ENCODE measurements at places on chromosomes 1 and 21. TPM values are rescaled to one million over a fixed set of nuclear protein-coding genes. Genes with fewer than 3 reads are reported as not detected.
A peak's percentile ranks its signal among the peaks of the same experiment; 100 is the strongest.

DNA sequence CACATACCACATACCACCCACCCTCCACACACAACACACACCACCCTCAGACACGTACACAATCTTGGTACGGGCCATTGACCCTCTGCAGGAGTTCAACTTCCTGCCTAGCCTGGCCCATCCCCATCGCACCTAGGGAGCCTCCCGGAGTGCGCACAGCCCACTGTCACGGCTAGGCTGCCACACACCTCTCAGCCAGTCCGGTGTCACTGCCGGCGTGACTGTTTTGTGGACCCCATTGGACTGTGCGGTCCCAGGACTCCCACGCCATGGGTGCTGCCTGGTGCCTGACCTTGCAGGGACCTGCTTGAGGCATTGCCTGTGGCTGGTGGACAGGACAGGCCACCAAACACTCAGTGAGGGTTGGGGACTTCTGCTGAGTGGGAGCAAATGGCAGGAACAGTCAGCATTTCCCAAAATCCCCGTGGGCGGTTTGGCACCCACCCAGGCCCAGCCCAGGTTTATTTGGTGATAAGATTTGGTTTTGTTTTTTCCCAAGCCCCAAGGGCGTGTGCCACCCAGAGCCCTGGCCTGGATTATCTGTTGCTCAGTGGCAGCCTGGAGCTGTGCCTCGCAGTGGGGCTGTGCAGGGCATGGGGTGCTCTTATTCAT lies 27.7 kb downstream of the RAB7B start:
- H3K4me3 ChIP-seq = no peak overlapping the region
- DNase-seq = no peak
- H3K36me3 ChIP-seq = no peaks in the 10 kb centered on the region
- H3K27me3 ChIP-seq = peaks cover 1% of the 10 kb centered on the region
- no peak overlapping the region for H3K27ac ChIP-seq

DNA sequence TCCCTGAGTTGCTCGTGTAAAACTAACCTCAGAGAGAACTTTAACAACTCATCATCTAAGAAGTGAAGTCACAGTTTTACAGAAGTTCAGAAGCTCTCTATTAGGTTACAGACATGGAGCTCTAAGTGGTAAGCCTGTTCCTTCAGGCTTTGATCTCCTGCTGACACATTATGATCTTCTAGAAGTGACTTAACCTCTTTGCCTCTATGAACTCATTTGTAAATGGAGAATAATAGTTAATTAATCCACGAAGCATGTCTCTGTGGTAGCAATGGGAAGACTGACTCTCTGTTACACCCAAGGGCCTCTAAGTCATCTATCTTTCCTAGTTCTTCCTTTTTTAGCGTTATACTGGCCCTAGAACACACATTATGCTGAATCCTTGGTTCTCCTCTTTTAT lies 157.9 kb upstream of the NRIP1 start:
- H3K27ac ChIP-seq = no peak overlapping the region
- no peak overlapping the region for H3K4me3 ChIP-seq
- no peak for DNase-seq
- H3K4me1 ChIP-seq = peaks cover 2% of the 10 kb centered on the region
- peaks cover 1% of the 10 kb centered on the region for H3K27me3 ChIP-seq

- H3K27ac ChIP-seq = no peak overlapping the region
- no peaks in the 10 kb centered on the region for H3K4me1 ChIP-seq
- H3K27me3 ChIP-seq = no peaks in the 10 kb centered on the region
- H3K4me3 ChIP-seq = no peak overlapping the region
- no peaks in the 10 kb centered on the region for H3K36me3 ChIP-seq
Observed at GRCh38 chr1:104804147-104804546, 1054.4 kb downstream of the AMY1C start.

DNA sequence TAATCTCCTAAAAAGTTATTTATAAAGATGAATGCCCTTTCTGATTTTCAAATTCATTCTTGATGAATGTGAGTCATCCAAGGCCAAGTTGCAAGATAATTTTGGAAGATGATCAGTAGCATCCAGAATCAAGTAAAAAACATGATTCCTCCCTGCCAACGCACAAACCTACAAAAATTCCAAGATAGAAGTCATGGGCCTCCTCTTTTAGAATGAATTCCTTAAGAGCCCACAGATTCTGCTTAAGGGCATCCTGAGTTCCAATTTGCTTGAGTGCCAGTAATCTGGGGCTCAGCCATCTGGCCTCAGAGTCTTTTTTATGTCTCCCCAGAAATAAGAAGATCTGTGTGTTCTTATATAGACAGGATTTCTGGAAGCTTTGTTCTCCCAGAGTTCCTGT lies 23.2 kb upstream of the SPATA6 start:
- no peak overlapping the region for H3K4me3 ChIP-seq
- H3K36me3 ChIP-seq = no peaks in the 10 kb centered on the region
- no peak for DNase-seq
- peaks cover 4% of the 10 kb centered on the region for H3K4me1 ChIP-seq

DNA sequence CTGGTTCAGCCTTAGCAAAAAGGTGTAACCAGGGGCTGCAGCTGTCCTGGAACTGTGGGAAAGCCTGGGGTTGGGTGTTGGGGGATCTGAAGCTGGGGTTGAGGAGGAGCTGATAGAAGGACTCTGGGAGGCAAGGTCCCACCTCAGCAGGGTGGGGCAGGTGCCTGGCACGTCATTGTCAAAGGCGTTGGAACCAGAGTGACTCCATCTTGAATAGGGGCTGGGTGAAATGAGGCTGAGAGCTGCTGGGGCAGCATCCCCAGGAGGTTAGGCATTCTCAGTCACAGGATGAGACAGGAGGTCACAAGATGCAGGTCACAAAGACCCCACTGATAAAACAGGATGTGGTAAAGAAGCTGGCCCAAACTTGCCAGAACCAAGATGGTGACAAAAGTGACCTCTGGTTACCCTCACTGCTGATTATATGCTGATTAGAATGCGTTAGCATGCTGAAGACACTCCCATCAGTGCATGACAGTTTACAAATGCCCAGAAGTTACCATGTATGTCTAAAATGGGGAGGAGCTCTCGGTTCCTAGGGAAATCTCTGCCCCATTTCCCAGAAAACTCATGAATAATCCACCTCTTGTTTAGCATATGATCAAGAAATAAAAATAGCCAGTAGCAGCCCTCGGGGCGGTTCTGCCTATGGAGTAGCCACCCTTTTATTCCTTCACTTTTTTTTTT lies 85.4 kb downstream of the IER5 start:
- H3K4me3 ChIP-seq = no peak overlapping the region
- H3K36me3 ChIP-seq = no peaks in the 10 kb centered on the region
- H3K27me3 ChIP-seq = no peaks in the 10 kb centered on the region
- no peak overlapping the region for H3K27ac ChIP-seq
- H3K4me1 ChIP-seq = no peaks in the 10 kb centered on the region
- no peak for DNase-seq

GRCh38 chr1:90726425-90726985 lies 9.4 kb upstream of the BARHL2 start:
- H3K27ac ChIP-seq = no peak overlapping the region
- peak overlapping the region; percentile 48 for H3K4me3 ChIP-seq
- peaks cover 57% of the 10 kb centered on the region for H3K4me1 ChIP-seq
- H3K36me3 ChIP-seq = peaks cover 13% of the 10 kb centered on the region

Gene SLC26A9
- total RNA-seq = not detected

Gene LPAR3
- total RNA-seq = 0.58 TPM

Gene PTPRC
- 475 TPM for total RNA-seq

Gene FAM72A
- total RNA-seq = 27.0 TPM

Gene IGSF9
- total RNA-seq = 0.07 TPM
